Osteocyte (in vitro differentiated cells): ENCODE measurements at places on chromosomes 13 and 19. TPM values are rescaled to one million over a fixed set of nuclear protein-coding genes. Genes with fewer than 3 reads are reported as not detected.

GRCh38 chr19:38265213-38265861 lies 964 bp downstream of the SPINT2 start:
- no peak for DNase-seq
- H3K27ac ChIP-seq = peak overlapping the region; percentile 72
- no peaks in the 10 kb centered on the region for H3K27me3 ChIP-seq
- peaks cover 54% of the 10 kb centered on the region for H3K4me1 ChIP-seq

The COX6B2 gene
- total RNA-seq = not detected in 2 replicates

The CATSPERD gene
- not detected in 2 replicates for total RNA-seq

DNA sequence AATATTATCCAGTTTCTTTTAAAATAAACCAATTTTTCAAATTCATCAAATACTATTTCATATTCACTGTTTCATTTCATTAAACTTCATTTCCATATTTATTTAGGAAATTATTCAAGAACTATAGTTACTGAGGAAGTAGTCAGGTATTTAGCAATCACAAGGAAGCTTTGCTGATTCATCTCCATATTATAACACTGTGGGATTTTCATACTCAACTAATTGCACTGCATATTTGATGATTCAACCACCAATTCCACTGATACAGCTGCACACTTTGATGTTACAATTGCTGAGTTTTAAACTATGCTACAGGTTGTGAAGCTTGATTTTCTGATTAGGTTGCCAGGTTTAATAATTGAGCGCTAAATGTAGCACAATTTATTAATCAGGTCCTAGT lies 556.8 kb upstream of the SLITRK1 start:
- H3K36me3 ChIP-seq = no peaks in the 10 kb centered on the region
- DNase-seq = no peak
- H3K4me3 ChIP-seq = no peak overlapping the region
- H3K4me1 ChIP-seq = peaks cover 14% of the 10 kb centered on the region
